ENCODE measurements at places on chromosomes 4 and X.

DNA sequence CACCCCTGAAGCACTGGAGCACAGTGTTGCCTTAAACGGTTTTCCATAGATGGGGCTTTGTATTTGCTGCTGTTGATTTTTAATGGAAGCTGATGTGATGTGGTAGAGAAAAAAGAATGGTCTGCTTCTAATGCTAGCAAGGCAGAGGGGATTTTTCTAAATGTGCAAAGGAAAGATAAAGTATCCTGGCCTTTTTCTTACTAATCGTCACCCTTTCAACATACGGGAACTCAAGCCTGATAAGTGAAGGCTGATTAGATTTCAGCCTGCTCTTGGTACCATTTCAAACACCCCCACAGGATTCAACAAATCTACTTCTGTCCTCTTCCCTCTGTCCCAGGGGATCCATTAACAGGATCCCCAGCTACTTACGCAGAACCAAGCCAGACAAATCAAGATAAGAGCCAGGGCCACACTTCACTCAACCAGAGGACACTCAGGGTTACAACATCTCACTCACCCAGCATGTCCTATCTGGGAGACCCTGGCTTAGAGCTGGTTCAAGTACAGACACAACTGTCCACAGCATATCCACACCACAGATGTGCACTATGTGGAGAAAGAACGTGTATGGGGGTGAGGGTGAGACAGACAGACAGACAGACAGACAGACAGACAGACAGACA is 180.0 kb downstream of the SH3KBP1 start:
- DNase-seq, result no peak

DNA sequence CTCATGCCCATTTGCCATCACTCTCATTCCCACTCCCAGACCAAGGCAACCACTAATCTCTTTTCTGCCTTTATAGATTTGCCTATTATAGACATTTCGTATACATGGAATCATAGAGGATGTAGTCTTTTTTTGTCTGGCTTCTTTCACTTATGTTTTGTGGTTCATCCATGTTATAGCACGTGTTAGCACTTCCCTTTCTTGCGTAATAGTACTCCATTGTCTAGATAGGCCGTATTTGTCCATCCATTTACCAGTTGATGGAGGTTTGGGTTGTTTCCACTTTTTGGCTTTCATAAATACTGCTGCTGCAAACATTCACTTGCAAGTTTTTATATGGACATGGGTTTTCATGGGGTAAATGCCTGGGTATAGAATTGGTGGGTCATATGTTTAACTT is 48.4 kb downstream of the KIF4A start:
- no peak for DNase-seq

- DNase-seq, result no peak
These were observed 149.6 kb upstream of the BCOR start for GRCh38 chrX:40247382-40247781.

DNA sequence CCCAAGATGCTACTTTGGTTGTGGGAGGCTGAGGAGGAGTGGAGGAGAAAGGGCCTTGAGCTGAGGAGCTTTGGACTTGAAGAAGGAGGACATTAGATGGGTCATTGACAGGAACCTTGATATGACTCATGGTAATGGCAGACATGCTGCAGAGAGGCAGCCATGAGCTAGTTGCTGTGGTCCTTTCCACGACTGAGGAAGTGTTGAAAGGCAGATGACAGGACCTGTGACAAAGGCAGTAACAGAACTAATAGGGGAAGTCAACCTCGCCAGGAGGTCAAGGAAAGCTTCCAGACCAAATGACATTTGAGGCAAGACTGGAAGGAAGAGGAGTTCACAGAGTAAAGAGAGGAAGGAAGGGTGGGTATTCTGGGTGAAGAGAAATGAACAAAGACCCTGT is 7.6 kb upstream of the XPNPEP2 start:
- DNase-seq, result no peak

DNA sequence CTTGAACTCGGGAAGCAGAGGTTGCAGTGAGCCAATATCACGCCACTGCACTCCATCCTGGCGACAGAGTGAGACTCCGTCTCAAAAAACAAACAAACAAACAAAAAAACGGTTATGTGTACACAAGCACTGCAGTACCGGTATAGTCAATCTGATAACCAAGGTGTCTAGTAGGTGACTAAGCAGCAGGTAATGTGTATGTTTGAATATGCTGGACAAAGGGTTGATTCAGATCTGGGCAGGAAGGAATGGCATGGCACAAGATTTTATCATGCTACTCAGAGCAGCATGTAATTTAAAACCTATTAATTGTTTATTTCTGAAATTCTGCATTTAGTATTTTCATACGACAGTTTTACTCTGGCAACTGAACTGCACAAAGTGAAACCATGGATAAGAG is 41.7 kb downstream of the MAGEC1 start:
- DNase-seq, result no peak

DNA sequence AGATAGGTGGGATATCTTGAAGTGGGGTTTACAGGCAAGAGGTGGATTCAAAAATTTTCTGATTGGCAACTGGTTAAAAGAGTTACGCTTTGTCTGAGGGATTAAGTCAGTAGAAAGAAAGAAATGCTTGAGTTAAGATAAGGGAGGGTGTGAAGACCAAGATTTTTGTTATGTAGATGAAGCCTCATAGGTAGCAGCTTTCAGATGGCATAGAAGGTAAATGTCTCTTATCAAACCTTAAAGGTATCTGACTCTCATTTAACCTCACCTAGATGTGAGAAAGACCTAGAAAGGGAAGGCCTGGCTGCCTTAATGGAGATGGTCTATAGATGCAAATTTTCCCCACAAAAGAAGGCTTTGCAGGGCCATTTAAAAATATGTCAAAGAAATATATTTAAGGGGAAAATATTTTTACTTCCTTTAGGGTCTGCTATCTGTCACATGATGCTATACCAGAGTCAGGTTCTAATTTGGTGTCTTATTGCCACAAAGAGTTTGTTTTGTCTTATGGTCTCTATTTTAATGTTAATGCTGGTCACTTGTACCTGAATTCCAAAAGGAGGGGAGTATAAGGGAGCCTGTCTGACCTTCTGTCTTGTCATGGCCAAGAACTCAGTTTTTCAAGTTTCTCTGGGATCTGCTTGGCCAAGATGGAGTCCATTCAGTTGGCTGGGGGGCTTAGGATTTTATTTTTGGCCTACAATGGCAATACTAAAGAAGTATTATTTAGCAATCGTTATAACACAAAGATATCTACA is 699.1 kb upstream of the AMOT start:
- no peak for DNase-seq

DNA sequence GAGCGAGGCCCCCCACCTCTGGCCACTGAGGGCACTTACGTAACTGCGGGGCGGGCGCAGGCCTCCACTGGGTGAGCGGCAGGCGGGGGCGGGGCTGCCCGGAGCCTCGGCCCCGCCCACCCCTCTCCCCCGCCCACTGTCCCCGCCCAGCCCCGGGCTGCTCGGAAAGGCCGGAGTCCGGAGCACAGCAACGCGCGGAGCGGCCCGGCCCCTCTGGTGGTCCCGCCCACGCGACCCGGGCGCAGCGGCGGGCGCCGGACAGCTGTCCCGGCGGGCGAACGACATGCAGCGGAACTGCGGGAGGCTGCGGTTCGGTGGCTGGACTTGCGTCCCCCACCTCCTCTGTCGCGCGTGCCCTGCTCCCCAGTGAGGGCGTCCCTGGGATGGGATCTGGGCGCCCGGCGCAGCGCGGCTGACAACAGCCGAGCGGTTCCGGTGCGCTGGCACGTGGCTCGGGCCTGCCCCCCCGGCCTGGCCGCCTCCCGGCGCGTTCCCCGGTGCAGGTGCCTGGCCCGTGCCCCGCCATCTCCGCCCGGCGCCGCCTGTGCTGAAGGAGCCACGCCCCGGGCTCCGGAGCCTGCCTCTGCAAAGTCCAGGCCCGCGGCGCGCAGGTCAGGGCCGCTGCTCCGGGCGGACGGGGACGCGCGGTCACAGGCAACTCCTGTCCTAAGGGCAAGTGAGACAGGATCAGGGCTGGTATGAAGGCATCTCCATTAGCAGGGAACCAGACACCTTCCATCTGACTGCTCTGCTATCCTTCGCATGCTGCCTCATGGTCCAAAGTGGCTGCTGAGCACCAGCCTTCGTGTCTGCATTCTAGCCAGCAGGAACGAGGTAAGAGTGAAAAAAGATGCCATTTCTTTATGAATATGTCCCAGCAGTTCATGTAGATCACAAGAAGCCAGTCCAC is 21.8 kb upstream of the JAKMIP1 start:
- no peak for DNase-seq

DNA sequence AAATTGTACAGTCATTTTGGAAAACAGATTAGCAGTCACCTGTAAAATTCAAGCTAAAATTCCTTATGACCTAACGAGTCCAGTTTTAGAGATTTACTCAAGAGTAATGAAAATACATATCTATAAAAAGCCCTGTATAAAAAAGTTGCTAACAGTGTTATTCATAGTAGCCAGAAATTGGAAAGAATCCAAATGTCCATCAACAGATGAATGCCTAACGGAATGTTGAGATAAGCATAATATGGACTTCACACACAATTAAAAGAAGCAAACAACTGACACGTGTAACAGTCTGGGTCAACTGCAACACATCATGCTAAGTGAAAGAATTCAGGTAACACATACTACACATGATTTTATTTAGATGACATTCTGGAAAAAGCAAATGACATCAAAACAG is 584.8 kb upstream of the AGA start:
- DNase-seq, result no peak

- no peak for DNase-seq
These were observed 21.2 kb downstream of the WDR1 start for GRCh38 chr4:10095296-10095991.

DNA sequence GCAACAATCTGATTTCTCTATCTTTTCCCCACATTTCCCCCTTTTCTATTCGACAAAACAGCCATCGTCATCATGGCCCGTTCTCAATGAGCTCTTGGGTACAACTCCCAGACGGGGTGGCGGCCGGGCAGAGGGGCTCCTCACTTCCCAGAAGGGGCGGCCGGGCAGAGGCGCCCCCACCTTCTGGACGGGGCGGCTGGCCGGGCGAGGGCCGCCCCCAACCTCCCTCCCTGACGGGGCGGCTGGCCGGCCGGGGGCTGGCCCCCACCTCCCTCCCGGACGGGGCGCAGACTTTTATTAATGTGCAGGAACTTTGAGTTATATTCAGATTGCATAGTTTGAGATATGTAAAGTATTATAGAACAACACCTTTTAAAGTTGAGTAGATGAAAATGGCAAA is 64.4 kb upstream of the HPGD start:
- DNase-seq, result no peak

DNA sequence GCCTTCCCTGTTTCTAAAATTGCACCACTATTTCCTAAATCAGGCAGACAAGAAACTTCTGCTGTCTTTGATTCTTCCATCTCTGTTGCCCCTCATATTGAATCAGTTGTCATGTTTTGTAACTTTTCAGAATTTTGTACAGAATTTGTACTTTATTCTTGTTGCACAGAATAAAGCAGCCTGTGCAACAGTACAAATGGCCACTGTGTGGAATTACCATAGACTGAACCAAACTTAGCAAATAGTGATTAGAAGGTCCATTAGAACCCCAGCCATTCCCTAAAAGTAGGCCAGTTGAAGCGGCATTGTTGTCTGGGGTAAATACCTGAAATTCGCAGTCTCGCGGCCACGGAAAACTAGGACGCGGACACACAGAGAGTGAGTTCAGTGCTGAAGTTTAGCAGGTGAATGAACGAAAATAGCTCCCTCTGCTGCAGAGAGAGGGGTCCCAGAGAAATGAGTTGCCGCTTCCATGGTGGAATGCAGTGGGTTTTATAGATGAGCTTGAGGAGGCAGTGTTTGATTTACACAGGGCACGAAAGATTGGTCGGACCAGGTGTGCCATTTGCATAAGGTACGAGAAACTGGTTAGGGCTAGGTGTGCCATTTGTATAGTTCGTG is 71.8 kb downstream of the C4orf33 start:
- no peak for DNase-seq

DNA sequence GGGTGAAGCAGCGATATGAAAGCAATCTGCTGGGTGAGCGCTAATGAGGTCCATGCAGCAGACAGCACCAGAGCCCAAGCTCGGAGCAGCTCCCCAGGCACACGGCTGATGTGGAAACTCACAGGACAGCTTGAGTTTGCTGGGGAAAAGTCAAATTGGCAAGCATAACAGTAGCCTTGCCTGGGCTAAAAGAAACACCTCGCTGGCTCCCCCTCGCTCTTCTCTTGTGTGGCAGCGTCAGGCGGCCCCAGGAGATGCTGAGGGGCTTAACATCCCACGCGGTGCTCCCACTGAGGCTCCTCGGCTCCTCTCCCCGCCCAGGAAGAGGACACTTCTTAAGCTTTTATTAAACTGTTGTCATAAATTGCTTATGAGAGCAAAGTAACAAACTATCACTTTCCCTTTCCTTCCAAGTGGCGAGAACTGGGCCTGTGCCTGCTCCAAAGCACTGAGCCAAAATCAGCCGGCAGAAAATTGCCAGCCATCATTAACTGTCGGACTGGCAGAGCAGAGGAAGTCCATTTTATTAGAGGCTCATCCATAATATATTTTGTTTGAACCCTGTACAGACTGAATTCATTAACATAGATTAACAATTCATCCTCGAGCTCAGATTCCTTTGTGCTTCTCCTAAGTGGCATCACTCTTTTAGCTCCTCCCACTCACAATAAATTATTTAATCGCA is 111.4 kb downstream of the TSPAN5 start:
- DNase-seq, result peak; percentile 47

- DNase-seq, result no peak
These were observed 15.8 kb downstream of the APLN start for GRCh38 chrX:129638917-129639316.

DNA sequence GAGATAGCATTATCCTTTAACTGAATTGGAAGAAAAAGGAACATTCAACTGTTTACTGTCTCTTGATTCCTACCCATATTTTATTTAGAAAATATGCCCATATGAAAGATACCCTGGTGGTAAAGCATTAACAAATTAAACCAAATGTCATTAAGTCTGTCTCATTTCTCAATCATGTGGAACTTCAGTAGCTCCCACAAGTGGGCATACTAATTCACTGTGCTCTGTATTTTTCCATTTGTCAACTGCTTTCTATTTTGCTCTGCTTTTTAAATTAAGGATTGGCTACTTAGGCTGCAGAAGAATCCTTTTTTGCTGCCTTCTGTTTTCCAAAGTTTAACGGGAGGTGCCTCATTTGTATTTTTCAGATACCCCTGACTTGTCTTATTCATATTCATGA is 77.2 kb downstream of the DDIT4L start:
- no peak for DNase-seq

DNA sequence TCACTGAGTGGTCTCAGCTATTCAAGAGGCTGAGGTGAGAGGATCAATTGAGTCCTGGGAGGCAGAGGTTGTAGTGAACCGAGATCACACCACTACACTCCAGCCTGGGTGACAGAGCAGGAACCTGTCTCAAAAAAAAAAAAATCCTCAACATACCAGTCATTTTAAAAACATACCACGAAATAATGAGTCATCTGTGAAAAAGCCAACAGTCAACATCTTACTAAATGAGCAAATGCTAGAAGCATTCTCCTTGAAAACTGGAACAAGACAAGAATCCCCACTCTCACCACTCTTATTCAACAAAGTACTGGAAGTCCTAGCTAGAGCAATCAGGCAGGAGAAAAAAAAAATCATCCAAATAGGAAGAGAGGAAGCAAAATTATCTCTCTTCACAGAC is 104.0 kb upstream of the ARHGEF9 start:
- peak; percentile 0 for DNase-seq

GRCh38 chrX:10079231-10079630 is 77.5 kb upstream of the CLCN4 start:
- no peak for DNase-seq
